ENCODE measurements at places on chromosomes 2 and 18. TPM values are rescaled to one million over a fixed set of nuclear protein-coding genes. Genes with fewer than 3 reads are reported as not detected.

GRCh38 chr2:215149894-215150293 lies 11.5 kb upstream of the ABCA12 start:
- no peak overlapping the region for H3K27ac ChIP-seq
- no peak for DNase-seq
- H3K27me3 ChIP-seq = peaks cover 4% of the 10 kb centered on the region
- no peaks in the 10 kb centered on the region for H3K4me1 ChIP-seq
- H3K4me3 ChIP-seq = no peak overlapping the region

DNA sequence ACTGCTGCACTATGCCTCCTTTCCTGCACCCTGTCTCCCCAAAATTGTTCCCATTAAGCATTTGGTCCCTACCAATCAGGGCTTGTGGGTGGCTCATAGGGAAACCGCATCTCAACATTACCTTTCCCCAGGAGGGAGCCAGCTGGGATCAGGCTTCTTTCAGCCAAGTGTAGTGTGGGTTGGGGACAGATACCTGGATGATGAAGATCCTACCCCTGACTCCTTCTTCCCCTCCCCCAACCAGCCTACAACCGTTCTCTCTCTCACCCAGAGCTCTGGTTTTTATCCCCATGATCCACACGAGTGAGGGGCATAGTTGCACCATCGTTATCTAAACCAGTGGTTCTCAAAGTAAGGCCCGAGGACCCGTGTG lies 40.0 kb downstream of the ACOXL start:
- no peak overlapping the region for H3K27ac ChIP-seq
- H3K36me3 ChIP-seq = no peaks in the 10 kb centered on the region
- no peaks in the 10 kb centered on the region for H3K27me3 ChIP-seq
- H3K4me3 ChIP-seq = no peak overlapping the region

TSHZ1 gene
- total RNA-seq = 11.2 TPM

HTR2B gene
- not detected for total RNA-seq
